Mesenchymal stem cell (in vitro differentiated cells and primary cell): ENCODE measurements at places on chromosomes 12 and 14.
A peak's percentile ranks its signal among the peaks of the same experiment; 100 is the strongest.

GRCh38 chr14:100822532-100823296, 3.2 kb upstream of the MEG3 start:
- DNase-seq, result peak; percentile 38

GRCh38 chr12:116542345-116542956, 16.7 kb upstream of the MAP1LC3B2 start:
- DNase-seq, result no peak

DNA sequence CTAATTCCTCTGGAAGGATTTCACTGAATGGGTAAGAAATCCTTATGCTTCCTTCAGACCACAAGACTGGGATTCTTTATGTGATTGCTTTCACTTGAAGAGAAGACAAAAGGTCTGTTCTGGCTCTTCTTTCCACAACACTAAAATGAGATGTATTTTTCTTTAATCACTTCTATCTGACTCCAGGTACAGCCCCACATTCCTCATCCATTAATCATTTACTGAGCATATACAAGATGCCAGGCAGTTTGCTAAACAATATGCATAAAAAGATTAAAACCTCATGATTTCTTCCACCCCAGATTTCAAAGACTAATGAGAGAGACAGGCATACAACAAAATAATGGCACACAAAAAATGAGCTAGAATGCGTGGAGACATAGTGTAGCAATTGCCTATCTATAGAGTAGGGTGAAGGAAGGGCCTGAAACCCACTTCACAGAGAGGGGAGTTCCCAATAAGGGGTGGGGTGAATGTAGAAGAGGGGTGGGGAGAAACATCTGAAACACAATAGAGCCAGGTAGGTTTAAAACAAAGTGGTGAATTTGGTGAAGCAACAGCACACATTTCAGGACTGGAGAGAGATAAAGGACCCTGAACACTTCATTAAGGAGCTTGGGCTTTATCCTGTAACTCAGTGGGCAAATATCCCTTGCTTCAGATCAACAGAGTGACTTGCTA, 65.1 kb upstream of the PRB2 start:
- no peak for DNase-seq

DNA sequence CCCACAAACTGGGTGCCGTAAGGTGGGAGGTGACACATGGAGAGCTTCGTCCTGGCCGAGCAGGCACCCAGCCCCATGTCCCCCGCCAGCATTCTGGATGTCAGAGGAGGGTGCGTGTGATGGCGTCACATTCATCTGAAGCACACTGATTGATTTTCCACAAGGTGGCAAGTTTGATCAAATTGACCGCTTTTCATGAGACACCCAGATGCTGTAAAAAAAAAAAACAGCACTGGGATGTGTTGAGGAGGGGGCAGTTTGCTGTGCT, 24.2 kb downstream of the SLC25A29 start:
- no peak for DNase-seq

DNA sequence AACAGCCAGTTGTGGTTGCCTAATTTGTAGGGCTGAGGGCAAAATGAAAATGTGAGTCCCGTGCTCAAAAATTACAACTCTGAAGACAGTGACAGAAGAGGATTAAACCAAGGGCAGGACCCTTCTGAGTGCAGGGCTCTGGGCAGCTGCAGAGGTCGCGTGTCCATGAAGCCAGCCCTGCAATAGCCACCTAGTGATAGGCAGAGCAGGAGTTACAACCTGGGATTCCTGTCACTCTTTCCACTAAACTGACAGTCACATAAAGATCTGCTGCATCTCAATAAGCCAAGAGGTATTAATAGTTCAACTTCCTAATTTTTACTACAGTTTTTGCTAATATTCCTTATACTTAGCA, 94.1 kb downstream of the SLC2A13 start:
- no peak for DNase-seq

- no peak for DNase-seq
Measured at GRCh38 chr14:52185178-52185577, 82.3 kb upstream of the PTGDR start.

- DNase-seq, result no peak
Measured at GRCh38 chr14:97970222-97970621, 1173.0 kb downstream of the VRK1 start.

GRCh38 chr14:34475163-34475562, 13.1 kb upstream of the SPTSSA start:
- DNase-seq, result no peak

DNA sequence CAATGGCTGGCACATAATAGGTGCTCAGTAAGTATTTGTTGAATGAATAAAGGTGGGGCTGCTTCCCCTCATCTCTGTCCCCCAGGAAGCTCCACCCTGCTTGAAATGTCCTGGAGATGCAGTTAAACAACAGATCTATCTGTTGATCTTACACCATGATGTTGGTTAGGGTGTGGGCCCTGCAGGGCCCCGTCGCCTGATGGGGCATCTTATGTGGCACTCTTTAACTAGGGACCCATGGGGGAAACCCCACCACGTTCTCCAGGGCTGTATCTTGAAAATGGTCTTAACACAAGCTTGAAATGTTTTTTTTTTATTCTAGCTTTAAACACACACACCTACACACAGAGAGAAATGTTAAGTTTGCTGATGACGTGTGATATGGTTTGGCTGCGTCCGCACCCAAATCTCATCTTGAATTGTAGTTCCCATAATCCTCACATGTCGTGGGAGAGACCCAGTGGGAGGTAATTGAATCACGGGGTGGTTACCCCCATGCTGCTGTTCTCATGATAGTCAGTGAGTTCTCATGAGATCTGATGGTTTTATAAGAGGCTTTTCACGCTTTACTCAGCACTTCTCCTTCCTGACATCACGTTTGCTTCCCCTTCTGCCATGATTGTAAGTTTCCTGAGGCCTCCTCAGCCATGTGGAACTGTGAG, 741.7 kb downstream of the VRK1 start:
- DNase-seq, result no peak

- DNase-seq, result no peak
Measured at GRCh38 chr14:104600141-104600643, 4.4 kb downstream of the TMEM179 start.

DNA sequence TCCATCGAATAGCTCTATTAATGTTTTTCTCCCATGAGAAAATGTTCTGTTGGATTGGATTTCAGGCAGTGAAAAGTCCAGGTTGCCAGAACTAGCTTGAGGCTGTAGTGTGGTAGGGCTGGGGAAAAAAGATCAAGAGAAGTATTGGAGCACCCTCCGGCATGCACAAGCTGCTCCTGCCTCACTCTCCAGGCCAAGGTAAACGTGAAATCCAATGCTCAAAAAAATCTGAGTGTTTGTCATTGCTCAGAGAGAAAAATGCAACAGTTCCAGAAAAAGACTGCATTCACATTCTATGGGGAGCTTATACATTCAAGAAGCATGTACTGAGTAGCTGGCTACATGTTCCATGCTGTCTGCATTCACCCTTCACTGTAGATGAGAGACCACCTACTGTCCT, 680.9 kb upstream of the TBX3 start:
- no peak for DNase-seq

DNA sequence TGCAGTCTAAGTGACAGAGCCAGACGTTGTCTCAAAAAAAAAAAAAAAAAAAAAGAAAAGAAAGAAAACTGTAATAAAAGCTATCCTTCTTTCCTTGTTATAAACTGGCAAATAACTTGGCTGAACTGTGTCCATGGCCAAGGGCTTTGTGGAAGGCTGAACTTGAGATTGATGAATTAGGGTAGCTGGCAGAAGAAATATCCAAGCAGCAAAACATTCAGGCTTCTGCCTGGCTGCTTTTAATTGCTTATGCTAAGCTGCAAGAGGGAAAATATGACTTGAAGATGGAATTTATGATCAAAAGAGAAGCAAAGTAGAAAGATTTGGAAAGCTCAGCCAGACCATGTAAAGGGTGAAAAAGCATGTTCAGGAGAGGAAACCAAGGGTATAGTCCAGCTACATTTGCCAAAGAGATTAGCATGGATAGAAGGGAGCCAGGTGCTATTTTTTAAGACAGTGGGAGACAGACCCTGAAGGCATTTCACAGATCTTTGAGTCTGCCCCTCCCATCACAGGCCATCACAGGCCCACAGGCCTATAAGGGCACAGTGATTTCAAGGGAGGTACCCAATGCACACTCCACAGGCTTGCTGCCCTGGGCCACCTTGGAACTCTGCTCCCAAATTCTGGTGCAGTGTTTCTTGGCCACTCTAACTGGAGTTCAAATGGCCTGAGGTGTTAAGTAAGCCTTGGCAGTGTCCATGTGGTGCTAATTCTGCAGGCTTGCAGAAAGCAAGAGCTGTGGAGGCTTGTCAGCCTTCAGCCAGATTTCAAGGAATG, 226.0 kb downstream of the AEBP2 start:
- no peak for DNase-seq

- DNase-seq, result no peak
Measured at GRCh38 chr12:116141110-116141832, 136.2 kb downstream of the MED13L start.

- DNase-seq, result no peak
Measured at GRCh38 chr12:67786086-67786485, 137.5 kb downstream of the DYRK2 start.

- peak; percentile 12 for DNase-seq
Measured at GRCh38 chr12:47910981-47911380, 6.2 kb upstream of the VDR start.

- DNase-seq, result no peak
Measured at GRCh38 chr14:29148221-29148620, 381.6 kb downstream of the FOXG1 start.

DNA sequence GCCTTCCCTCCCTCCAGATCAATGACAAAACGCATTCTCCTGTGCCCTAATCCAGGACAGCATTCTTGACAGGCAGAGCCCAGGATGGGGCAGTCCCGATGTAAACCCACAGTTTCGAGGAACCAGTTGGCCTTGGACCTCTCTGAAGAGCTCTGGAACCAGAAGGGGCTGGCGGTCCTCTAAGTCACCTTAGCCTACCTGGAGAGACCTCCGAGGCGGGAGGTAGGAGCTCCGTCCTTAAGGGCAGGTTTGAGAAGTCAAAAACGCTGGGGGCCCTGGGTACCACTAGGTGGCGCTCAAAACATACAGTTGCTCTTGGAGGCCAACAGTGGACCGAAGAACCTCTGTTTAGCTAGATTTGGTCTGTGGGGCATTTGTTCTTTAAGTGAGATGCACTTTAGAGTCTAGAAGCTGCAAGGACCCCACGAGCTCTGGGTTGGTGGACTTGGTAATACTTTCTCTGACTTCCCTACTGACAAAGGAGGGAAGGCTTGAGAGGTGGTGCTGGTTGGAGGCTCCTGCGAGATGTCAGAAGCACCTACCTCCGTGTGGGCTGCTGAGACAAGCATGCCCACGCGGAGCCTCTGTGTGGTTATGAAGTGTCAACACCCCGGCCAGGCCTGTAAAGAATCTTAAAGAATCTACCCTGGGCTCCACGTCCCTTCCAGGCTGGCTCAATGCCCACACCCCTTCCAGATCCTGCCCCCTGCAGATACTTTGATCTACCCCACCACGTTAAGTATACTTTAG, 74.8 kb upstream of the CHST11 start:
- peak; percentile 80 for DNase-seq

- DNase-seq, result no peak
Measured at GRCh38 chr14:104925855-104926609, 1.4 kb downstream of the PLD4 start.

DNA sequence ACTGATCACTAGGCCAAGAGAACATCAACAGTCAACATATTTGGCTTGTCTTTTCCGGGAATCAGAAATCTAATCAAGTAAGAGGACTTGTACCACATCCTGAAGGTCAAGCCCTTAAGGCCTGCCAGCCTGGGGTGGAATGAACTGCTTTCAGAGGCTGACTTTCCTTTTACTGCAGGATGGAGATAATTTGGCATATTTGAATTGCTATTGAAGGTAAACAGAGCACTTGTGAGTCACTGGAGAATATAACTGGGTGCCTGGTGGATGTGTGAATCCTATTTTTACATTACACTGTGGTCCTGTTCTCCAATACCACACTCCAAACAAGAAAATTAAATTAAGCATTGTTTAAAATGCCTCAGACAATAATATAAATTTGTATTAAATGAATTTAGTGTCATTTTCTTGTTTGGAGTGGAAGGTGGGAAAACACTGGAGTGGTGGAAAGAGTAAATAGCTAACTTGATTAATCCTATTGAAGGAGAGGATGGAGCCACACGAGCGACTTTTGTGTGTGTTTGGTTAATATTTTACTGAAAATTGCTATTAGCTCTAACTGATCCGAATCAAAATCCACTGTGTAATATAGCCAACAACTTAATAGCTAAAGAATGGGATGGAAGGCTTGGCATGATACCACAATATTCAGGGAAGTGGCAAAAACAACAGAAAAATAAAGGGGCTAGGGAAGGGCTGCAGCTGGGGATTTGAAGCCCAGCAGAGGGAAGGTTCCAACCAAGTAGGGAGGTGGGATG, 89.4 kb downstream of the OTX2 start:
- no peak for DNase-seq

DNA sequence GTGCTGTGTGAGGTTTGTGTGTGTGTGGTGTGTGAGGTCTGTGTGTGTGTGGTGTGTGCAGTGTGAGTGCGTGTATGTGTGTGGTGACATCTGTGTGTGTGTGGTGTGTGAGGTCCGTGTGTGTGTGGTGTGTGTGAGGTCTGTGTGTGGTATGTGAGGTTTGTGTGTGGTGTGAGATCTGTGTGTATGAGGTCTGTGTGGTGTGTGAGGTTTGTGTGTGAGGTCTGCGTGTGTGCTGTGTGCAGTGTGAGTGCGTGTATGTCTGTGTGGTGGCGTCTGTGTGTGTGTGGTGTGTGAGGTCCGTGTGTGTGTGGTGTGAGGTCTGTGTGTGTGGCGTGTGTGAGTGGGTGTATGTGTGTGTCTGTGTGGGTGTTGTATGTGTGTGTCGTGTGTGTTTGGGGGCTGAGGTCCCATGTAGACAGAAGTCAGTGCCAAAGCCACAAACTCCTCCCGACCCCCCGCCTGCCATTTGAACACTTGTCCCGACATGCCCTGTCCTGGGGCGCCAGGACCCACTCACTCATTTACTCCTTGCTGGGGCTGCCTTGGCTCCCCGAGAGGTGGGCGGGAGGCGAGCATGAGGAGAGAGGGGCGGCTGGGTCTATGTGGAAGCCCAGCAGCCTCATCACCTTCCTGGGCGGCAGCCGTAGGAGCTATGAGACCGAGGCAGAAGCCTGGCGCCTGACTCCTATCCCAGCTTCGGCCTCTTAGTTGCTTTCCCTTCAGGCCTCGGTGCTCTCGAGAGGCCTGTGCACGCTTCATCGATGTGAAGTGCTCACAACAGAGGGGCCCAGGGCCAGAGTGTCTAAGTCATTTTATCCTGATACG, 20.5 kb downstream of the RILPL1 start:
- no peak for DNase-seq

- peak; percentile 45 for DNase-seq
Measured at GRCh38 chr12:40152783-40153383, 47.0 kb upstream of the SLC2A13 start.

GRCh38 chr14:51730098-51730497, 78.4 kb downstream of the FRMD6 start:
- DNase-seq, result no peak

- DNase-seq, result no peak
Measured at GRCh38 chr12:77767335-77767734, 63.4 kb upstream of the NAV3 start.

GRCh38 chr14:67918838-67919237, 99.3 kb downstream of the RAD51B start:
- DNase-seq, result peak; percentile 24
